Gastroesophageal sphincter (tissue), 4 donors: ENCODE measurements at places on chromosomes 7 and 10.

DNA sequence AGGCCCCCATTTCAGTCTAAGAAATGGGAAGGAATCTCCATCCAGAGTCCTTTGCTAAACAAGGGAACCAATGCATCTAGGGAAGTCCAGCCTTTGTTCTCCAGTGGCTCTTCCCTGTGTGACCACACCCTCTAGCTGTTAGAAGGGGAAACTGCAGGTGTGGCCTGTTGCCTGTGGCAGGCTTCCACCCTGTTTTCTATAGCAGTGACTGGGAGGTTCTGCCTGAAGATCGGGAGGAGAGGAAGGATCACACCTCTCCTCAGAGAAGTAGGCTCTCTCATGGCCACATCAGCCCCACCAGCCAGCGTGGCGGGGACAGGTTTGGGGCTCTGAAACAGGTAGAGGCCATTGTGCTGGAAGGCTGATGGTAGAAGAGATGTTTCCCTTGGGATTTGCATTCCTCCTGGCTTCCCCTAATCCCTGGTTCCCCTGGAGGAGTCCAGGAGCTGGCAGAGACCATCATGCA lies 47.7 kb upstream of the TRIM8 start:
- peak; percentile 33 for ATAC-seq
- no peaks in the 10 kb centered on the region for H3K36me3 ChIP-seq
- H3K27me3 ChIP-seq: no peaks in the 10 kb centered on the region
- peaks cover 29% of the 10 kb centered on the region for H3K4me1 ChIP-seq
- no peak overlapping the region for H3K4me3 ChIP-seq

DNA sequence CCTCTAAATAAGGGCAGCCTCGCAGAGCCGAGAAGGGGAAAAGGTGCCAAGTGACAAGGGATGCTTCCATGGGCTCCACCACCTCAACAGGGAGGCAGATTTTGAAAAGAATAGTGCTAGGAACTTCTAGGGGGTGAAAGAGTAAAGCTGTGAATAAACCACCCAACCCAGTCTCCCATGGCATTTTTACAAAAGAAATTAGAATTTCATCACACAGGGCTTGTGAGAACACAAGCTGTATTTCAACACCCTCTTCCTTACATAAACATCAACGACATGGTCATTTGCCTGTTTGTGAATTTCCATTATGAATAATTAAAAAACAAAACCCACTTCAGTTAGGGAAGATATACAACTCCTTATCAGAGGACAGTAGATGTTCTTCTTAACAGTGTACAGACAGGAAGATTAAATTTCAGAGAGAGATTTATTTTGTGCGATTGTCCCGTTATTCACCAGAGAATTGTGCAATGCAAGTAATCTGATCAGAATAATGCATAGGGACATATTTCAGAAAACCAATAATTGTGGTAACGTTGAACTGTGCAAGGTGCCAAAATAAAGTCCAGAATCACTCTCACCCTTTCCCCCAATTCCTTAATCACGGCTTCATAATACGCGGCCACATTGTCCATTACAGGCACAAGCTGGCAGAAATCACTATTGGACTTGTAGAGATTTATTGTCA lies 207.8 kb upstream of the MGMT start:
- no peak overlapping the region for H3K27ac ChIP-seq
- H3K27me3 ChIP-seq: peaks cover 10% of the 10 kb centered on the region
- no peak overlapping the region for H3K4me3 ChIP-seq
- peak; percentile 81 for ATAC-seq
- no peaks in the 10 kb centered on the region for H3K36me3 ChIP-seq

DNA sequence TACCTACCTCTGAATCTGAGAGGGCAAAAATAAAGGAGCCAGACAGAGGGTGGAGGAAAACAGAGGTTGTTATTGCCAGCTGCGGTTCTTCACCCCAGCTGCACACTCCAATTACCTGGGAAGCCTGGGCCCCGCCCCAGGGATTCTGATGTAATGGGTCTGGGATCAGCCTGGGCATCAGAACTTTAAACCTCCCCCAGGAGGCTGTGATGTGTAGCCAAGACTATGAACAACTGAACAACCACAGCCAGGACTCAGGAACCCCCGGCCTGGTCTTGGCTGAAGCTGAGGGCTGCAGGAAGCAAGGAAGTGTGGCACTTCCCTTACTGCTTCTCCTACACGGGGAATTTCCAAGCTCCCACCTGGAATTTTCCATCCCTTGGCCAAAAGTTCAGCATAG lies 89.3 kb downstream of the HIP1 start:
- ATAC-seq: peak; percentile 50
- H3K4me1 ChIP-seq: no peaks in the 10 kb centered on the region
- no peaks in the 10 kb centered on the region for H3K36me3 ChIP-seq
- H3K4me3 ChIP-seq: no peak overlapping the region

GRCh38 chr10:13110908-13111307 lies 10.9 kb downstream of the OPTN start:
- no peak for ATAC-seq
- no peak overlapping the region for H3K27ac ChIP-seq
- H3K27me3 ChIP-seq: no peaks in the 10 kb centered on the region

- H3K36me3 ChIP-seq: no peaks in the 10 kb centered on the region
- no peaks in the 10 kb centered on the region for H3K4me1 ChIP-seq
- ATAC-seq: peak; percentile 92
- H3K27ac ChIP-seq: peak overlapping the region; percentile 73
- no peaks in the 10 kb centered on the region for H3K27me3 ChIP-seq
- H3K4me3 ChIP-seq: no peak overlapping the region
Measured at GRCh38 chr7:120052884-120053382, 220.0 kb upstream of the KCND2 start.

DNA sequence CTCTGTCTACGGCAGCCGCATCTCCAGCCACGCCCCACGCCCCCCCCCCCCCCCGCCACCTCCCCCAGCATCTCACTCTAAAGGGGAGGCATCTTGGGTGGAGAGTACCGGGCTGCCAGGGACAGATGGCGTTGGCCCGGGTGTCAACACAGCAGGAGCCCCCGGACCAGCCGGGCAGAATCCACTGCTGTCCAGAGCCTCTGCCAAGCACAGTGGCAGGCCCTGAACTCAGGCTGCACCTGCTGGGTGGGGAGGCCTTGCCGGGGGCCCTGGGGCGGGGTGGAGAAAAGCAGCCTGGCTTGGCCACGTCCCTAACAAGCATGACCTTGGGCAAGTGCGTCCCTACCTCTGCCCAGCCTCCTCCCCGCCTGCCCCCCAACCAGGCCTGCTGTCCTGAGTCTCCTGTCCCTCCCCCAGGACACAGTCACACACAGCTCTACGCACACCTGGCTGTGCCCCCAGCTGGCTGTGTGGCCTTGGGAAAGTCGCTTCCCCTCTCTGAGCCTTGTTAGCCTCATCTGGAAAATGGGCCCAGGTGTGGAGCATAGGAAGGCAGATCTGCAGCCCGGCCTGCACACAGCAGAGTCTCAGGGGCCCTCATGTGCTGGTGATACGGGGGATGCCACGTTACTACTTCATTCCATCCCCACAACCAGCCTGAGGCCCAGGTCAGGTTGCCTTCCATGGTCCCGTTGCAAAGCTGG lies 45.2 kb downstream of the MICALL2 start:
- H3K36me3 ChIP-seq: no peaks in the 10 kb centered on the region
- H3K4me1 ChIP-seq: no peaks in the 10 kb centered on the region
- peaks cover 80% of the 10 kb centered on the region for H3K27me3 ChIP-seq
- no peak for ATAC-seq

DNA sequence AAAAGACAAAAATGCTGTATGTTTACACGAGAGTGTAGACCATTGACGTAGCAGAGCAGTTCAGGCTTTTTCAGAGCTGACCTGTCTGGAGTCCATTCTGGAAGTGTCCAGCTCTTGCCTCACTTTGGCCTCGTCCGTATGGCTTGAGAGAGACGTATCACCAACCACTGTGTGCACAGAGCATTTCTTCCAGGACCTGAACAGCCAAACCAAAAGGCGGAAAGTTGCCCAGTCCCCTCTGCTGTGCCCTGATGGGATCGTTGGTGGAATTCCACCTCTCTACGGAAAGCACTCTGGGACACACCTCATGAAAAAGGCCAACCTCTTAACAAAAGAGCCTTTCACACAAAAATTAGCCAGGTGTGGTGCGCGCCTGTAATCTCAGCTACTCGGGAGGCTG lies 184.7 kb upstream of the SH2B2 start:
- no peak for ATAC-seq
- H3K27ac ChIP-seq: no peak overlapping the region
- H3K27me3 ChIP-seq: no peaks in the 10 kb centered on the region
- H3K4me1 ChIP-seq: no peaks in the 10 kb centered on the region
- H3K4me3 ChIP-seq: no peak overlapping the region

DNA sequence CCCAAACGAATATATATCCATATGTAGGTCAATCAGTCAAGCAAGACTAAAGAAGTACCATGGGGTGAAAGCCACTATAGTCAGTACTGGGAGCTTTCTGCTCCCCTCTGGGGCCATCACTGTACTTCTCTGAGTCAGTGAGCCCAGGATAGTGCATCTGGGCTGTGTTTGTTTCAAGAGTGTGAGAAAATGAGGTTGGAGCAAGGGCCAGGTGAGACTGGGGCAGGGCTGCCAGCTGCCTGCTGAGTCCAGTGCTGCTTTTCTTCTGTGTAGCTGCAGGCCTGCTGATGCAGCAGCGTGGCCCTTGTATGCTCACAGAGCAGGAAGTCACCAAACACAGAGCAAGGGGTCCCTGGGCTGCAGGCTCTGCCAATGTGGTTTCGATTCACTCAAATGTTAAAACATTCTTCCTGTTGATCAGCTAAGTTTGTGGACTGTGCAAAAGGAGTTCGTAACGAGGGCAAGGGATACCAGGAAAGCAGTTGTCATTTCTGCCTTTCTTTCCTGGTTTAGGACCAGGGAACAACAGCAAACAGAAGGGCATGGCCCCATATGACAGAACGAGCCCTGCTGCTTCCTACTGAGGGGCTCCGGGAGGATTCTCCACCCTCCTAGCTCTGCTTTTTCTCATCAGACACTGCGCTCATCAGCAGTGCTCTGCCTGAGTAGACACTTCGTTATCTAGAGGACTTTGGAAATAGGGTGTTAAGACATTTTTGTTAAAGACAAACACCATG lies 65.4 kb upstream of the TNS3 start:
- H3K36me3 ChIP-seq: no peaks in the 10 kb centered on the region
- no peak overlapping the region for H3K27ac ChIP-seq
- peaks cover 7% of the 10 kb centered on the region for H3K4me1 ChIP-seq
- no peak for ATAC-seq
- no peaks in the 10 kb centered on the region for H3K27me3 ChIP-seq

DNA sequence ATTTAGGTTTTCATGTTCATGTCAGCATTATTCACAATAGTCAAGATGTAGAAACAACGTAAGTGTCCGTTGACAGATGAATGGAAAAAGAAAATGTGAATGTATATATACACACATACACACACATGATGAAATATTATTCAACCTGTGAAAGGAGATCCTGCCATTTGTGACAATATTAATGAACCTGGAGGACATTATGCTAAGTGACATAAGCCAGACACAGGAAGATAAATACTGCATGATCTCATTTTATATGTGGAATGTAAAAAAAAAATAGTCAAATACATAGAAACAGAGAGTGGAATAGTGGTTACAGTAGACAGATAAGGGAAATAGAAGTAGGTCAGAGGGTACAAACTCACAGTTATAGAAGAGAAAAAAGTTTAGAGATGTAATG lies 651.1 kb upstream of the MKI67 start:
- no peak for ATAC-seq
- no peak overlapping the region for H3K4me3 ChIP-seq
- no peaks in the 10 kb centered on the region for H3K27me3 ChIP-seq
- H3K4me1 ChIP-seq: no peaks in the 10 kb centered on the region
- no peaks in the 10 kb centered on the region for H3K36me3 ChIP-seq
- no peak overlapping the region for H3K27ac ChIP-seq

DNA sequence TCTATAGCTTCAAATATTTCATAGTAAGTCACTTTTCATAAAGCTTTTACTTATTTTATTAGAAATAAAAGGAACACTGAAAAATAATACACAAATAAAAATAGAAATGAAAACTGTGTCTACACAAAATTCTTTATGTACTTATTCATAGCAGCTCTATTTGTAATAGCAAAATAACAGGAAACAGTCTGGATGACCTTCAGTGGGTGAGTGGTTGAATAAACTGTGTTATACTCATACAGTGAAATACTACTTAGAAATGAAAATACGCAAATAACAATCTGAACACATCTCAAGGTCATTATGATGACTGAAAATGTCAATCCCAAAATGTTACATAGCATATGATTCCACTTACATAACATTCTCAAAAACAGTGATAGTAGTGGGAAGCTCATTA lies 138.7 kb upstream of the PCLO start:
- H3K27ac ChIP-seq: no peak overlapping the region
- no peaks in the 10 kb centered on the region for H3K36me3 ChIP-seq
- H3K4me1 ChIP-seq: no peaks in the 10 kb centered on the region
- ATAC-seq: no peak

DNA sequence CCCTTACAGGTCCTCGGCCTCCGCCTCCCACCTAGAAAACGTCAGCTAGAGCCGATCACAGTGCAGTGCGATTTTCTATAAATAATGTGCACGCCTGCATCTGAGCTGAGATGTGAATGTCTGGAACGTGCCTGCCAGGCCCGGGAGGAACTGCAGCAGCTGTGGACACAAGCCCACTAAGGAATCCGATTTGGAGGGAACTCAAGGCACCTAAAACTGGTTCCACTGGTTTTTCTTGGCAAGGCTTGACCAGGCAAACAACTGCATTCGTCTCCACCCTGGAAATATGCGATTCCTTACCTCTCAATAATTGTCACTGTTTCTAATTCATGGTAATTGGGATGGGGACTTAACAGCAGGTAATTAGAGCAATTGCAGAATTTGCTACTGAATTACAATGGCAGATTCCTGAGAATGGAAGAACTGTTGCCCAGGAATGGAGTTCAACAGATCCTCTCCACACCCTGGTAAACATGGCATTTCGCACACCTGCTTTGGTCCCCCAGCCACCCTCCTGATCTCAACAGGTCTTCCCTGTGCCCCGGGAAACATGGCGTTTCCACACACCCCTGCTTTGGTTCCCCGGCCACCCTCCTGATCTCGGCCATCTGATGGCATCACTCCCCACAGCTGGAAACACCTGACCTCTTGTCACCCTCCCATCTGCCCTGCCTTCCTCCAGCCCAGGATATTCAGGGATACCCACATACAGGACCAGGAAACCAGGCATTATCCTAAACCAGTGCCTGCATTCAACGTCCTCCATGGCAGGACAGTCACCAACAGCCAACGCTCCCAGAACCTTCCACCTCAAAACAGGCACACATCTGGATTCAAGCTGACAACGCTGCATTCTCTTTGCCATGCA lies 76.0 kb downstream of the DIP2C start:
- H3K36me3 ChIP-seq: no peaks in the 10 kb centered on the region
- H3K27ac ChIP-seq: peak overlapping the region; percentile 70
- ATAC-seq: peak; percentile 37
- H3K4me1 ChIP-seq: peaks cover 6% of the 10 kb centered on the region

DNA sequence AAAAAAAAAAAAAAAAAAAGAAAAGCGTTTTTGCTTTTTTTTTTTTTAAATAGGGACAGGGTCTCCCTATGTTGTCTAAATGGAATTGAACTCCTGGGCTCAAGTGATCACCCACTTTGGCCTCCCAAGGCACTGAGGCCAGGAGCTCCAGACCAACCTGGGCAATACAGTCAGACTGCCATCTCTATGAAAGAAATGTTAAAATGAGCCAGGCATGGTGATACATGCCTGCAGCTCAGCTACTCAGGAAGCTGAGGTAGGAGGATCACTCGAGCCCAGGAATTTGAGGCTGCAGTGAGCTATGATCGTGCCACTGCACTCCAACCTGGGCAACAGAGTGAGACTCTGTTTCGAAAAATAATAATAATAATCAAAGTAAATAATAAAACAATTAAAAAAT lies 16.5 kb upstream of the LMTK2 start:
- H3K4me3 ChIP-seq: no peak overlapping the region
- no peaks in the 10 kb centered on the region for H3K36me3 ChIP-seq
- no peaks in the 10 kb centered on the region for H3K4me1 ChIP-seq
- ATAC-seq: no peak
